Foreskin fibroblast (primary cell): ENCODE measurements at places on chromosomes 1 and 21.

DNA sequence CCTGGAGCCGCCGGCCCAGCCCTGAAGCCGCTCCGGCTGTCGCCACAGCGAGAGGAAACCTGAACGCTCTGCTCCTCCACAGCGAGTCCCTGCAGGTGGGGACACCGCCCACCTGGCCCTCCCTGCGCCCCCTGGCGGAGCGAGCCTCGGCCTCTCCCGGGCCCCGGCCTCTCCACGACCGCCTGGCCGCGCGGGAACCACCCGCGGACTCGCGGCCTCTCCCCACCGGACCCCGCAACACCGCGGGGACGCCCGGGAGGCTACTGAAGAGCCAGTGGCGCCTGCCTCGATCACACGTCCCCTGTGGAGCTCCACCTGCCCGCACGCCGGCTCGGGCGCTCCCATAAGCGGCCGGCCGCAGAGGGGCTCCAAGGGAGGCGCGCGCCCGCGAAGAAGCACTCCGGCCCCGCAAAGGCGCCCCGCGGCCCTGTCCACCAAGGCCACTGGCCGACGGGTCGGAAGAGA, 109.6 kb downstream of the KCNN3 start:
- no peak for DNase-seq

GRCh38 chr1:103170609-103171008, 62.3 kb upstream of the COL11A1 start:
- peak; percentile 85 for DNase-seq

GRCh38 chr1:48055876-48056764, 58.9 kb upstream of the TRABD2B start:
- no peak for DNase-seq

DNA sequence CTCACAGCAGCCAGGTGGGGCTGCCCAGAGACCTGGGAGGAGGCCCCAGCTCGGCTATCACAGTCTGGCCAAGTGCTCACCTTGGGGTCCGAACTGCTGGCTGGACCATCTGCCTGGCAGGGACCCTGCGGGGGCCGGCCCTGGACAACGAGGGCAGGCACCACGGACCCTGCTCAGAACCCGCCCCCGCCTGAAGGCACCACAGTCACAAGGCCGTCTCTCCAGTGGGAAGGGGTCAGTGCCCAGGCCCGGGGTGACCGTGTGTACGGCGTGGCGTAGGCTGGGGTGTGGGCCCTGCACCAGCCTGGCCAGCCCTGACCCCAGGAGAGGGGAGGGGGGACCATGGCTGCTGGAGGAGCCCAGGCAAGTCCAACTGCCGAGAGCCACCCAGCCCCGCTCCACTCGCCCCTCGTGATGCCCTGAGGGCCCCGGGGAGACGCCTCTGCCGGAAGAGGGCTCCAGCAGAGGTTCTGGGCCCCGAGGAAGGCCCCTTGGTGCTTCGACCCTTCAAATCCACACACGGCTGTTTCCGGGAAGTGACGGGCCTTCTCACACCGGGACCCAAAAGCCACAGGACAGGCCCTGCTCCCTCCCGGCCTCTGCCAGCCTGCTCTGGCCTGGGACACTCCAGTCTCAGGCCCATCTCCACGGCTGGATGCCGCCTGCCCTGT, 11.2 kb upstream of the RNF223 start:
- no peak for DNase-seq

- DNase-seq, result no peak
These were observed 153.9 kb downstream of the CASZ1 start for GRCh38 chr1:10642403-10643080.

GRCh38 chr21:45990741-45991605, 9.4 kb downstream of the COL6A1 start:
- DNase-seq, result peak; percentile 6

GRCh38 chr1:209318181-209319056, 265.1 kb upstream of the CAMK1G start:
- peak; percentile 45 for DNase-seq
